ENCODE measurements at places on chromosomes 7 and 10.

DNA sequence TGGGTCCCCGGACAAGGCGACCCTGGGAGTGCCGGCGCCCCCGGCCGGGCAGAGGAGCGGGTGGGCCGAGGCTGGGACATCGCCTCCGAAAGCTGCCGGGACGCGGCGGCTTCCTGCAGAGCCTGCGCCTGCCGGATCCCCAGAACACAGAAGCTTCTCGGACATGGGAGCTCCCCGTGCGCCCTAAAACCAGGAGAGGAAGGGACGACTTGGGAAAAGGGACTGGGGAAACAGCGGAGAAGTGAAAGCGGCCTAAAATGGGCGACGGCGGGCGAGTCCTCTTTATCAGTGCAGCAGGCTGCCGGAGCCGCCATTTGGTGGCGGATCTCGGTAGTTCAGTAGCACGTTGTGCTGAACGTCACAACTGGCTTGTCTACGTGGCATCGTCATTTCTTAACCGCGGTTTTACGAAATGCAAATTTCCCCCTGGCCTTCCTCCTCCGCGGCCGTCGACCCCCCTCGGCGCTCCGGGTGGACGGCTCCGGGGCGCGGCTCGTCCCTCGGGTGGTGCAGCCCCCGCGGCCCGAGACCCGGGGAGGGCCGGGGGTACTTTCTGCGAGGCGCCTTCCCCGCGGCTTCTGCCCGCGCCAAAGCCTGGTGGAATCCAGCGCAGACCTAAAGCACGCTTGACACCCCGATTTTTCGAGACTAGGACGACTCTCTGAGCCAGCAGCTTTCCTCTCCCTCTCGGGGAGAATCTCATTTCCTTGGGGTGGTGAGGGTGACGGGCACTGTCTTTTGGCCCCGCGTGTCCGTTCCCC is 9.9 kb upstream of the SPAG6 start:
- DNase-seq = no peak

DNA sequence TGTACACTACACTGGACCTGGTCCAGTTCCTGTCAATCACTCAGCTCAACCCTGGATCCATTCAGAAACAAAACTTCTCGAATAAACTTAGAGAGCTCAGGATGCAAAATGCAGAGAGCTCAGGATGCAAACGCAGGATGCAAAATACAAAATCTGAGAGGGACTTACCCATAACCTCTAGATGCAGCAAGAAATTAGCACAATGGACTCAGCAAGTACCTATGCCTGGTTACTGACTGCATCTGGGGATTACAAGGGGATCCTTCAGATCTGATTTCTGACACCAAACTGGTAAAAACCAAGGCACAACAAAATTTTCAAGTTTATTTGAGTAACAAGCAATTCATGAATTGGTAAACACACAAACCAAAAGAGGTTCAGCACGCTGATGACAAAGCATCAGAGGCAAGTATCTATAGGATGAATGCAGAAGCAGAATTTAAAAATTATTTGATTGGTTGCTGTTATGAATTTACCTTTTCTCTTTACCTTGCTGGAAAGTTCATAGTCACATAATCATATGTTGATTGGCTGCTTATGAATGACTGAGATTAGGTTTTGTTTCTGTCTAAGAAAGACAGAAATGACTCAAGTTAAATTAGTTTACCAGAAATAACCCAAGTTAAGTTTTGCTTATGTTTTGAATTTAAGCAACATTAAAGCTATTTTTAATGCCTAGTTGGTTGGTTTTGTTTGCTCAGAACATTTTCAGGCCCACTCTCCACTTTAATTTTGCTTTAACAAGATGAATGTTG is 11.4 kb downstream of the GIMAP6 start:
- no peak for DNase-seq

- DNase-seq = no peak
Measured at GRCh38 chr10:27724287-27724686, 21.3 kb downstream of the MKX start.

GRCh38 chr7:150850273-150850672 is 2.0 kb upstream of the AOC1 start:
- no peak for DNase-seq

GRCh38 chr7:111083413-111083812 is 7.5 kb upstream of the LRRN3 start:
- no peak for DNase-seq

DNA sequence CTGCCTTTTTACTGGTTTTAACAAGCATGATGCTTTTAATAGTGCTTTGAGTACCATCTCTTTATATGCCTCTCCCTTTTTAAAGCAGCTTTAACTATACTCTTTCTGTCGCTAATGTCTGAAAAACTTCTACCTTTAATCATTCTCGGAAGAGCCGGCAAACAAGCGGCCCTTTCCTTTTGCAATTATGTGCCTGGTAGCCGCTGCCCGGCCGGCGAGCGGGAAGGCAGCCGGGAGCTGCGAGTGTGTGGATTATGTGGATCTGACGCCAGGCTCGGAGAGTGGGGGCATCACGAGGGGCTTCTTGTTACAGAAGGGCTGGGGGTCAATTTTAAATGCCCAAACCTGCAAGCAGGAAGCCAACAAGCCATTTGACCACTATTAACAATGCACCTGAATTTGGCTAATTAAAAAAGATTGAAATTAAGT is 120.9 kb downstream of the BUB3 start:
- DNase-seq = no peak

DNA sequence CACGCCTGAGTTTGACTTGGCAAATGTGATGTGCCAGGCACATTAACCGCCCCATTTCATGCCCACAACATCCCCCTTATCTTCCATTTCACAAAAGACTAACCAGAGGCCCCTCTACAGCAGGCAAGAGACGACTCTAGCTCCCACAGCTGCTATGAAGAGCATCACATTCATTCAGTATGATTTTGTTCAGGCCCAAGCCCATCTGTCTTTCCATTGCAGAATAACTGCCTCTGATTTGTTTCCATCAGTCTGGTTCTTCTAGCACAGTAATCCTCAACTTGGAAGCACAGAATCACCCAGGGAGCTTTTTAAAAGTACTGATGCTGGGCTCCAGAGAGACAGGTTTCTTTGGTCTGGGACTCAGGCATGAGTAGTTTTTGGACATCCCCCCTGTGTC is 169.7 kb downstream of the NEURL1 start:
- no peak for DNase-seq

GRCh38 chr7:99953649-99954048 is 22.2 kb downstream of the AZGP1 start:
- DNase-seq = no peak

DNA sequence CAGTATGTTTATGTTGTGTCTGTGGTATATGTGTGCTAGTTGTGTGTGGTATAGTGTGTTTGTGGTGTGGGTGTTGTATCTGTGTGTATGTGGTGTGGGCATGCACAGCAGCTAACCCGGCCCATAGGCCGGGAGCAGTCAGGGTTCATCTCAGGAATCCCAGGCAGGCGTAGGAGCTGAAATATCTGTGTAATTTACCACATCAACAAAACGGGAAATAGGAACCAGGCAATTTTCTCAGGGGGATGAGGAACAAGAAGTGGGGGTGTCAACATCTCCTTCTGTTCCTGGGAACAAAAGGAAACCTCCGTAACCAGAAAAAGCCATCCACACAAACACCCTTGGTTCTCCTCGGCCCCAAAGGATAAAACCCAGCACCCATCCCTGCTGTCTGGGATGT is 24.5 kb upstream of the ZNF488 start:
- DNase-seq = no peak

DNA sequence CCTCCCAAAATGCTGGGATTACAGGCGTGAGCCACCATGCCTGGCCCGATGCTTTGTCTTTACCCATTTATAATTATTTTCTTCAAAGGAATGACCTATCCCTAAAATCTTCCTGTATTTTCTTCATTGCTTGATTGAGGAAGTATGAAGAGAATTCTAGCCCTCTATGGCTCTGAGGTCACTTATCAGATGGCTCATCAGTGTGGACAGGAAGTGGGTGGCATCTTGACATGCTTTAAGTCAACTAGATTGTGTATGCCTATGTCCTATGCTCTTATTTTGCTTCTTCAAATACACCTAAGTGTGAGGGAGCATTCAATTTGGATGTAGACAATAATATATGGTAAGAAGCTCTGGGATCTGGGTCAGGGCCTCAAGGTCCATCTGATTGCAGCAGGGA is 1020.5 kb downstream of the LRMDA start:
- DNase-seq = no peak

Data from stimulated activated CD4-positive, alpha-beta T cell treated with anti-CD3 and anti-CD28 coated beads, Interleukin-1b, Interleukin-23, amount 100 ng/mL, for 1 hour (primary cell).